Dermis blood vessel endothelial cell (primary cell): ENCODE measurements at places on chromosomes 12 and 14. TPM values are rescaled to one million over a fixed set of nuclear protein-coding genes. Genes with fewer than 3 reads are reported as not detected.
A peak's percentile ranks its signal among the peaks of the same experiment; 100 is the strongest.

DNA sequence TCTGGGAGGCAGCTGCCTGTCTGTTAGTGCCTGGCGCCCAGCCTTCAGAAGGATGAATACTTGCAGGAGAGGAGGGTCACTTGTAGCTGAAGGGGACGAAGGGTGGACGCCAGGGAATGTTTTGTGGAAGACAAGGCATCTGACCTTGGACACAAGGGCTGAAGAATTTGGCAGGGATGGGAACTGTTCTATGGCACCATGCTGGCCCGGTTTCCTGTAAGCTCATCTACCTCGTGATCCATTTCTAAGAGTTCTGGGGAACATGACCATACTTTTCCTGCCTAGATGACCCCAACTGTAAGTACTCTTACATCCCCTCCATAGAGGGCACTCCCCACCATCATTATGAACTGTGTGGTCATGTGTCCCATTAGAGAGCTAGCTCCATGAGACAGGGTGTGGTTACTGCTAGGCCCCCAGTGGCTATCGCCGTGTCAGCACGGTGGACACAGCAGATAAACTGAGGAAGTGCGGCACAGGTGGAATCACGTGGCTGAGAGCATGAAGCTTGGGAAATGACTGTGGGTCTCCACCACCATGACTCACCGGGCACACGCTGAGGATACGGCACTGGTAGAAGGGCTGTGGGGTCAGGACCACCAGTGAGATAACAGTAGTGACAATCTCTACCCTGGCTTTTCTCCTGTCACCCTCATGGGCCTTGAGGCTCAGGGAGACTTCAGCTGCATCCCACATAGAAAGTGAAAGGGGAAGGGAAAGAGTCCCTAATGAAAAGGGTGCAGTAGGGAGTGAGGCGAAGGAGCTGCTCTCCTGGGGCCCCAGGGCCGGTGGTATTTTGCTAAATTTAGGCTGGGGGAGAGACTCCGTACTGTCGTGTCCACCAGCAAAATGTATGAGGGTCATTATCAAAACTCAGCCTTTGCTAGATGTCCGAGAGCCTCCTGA, 252.6 kb downstream of the FOXN3 start:
- DNase-seq, result no peak

GRCh38 chr12:104809706-104810385, 148.2 kb downstream of the SLC41A2 start:
- no peak for DNase-seq

DNA sequence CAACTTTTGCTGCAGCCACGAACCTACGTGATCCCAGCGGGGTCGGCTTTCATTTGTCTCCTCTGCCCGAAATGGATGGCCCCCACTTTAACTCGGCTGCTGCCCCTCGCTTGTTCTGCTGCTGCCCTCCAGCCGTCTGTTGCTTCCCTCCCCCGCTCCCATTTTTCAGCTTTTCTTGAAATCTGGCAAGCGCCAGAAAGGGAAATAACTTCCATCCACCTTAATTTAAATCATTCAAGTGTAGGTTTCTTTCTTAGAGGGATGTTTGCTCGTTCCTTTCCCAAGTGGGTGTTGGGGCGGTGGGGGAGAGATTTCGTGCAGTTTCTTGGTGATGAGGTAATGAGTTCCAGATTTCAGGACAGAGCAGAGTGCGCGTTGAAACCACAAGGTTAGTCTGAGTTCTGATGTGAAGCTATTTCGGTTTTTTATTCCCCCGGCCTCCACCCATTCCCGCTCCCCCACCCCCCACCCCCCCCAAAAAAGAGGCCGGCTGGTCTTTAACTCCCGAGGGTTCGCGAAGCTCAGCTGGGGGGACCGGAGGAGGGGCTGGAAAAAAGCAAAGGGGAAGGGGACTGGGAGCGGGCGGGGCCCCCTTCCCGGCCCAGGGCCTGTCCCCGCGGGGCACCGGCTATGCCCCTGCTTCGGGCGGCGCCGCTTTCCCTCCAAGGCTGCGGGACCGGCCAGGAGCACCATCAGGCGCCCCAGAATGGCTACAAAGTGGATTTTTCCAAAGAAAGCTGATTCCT, 2.2 kb upstream of the ZFP36L1 start:
- DNase-seq, result peak; percentile 72

DNA sequence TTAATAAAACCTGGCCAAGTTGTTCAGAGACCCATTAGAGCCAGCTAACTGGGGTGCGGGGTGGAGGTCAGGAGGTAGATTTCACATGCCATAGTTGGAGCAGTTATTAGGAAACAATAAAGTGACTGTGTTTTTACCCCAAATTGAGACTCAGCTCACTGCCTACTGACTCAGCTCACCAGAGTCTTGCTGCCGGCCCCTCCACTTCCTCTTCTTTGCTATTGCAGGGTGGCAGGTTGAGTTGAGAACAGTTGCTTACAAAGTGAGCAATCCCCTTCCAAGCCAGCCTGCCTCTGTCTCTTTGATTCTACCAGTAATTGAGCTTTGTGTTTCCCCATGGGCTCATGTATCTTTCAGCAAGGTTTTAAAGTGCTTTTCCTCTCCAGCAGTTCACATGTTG, 12.9 kb downstream of the ST8SIA1 start:
- no peak for DNase-seq

DNA sequence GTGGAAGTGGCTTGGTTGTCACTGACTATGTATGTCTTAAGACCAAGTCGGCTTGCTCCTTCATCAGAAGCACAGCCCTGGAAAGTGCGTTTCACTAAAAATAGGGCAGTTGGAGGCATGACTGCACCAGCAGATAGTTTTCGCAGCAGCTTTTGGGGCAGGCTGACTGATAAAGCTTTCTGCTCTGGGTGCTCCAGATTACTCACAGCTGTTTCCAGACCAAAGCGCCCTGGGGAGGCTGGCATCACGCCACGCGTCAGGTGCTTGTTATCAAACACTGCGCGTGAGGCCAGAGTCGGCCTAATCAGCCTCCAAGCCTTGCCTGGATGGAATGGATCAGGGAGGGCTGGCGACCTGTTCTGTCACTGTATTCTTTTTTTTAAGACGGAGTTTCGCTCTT, 13.3 kb upstream of the LRRC10 start:
- no peak for DNase-seq

GRCh38 chr12:1864867-1865266, 44.5 kb downstream of the LRTM2 start:
- no peak for DNase-seq

DNA sequence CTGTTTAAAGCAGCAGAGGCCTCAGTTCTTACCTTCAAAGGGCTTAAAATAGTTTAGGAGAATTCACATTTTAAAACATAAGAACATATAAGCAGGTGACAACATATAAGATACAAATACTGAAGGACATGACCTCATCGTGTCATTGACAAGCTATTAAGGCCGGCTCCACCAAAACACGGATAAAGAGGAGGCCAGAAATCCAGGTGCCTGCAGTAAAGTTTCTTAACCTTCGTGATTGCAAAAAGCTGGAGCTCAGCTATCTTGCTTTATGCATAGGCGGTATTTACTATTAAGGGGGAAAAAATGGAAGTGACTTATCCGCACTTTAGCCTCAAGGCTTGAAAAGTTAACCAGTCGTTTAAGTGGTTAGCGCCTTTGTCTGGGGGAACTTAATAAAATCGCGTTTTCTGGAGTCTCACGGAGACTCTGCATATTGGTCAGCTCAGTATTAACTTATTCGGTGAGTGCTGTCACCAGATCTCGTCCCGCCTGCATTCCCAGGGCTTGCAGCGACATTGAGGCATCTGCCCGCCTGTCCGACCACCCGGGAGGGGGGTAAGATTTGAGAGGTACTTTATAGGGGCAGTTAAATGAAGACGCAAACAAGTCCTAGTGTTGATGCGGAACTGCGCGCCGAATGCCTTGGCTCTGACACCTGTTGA, 1.1 kb upstream of the SP1 start:
- DNase-seq, result peak; percentile 25

DNA sequence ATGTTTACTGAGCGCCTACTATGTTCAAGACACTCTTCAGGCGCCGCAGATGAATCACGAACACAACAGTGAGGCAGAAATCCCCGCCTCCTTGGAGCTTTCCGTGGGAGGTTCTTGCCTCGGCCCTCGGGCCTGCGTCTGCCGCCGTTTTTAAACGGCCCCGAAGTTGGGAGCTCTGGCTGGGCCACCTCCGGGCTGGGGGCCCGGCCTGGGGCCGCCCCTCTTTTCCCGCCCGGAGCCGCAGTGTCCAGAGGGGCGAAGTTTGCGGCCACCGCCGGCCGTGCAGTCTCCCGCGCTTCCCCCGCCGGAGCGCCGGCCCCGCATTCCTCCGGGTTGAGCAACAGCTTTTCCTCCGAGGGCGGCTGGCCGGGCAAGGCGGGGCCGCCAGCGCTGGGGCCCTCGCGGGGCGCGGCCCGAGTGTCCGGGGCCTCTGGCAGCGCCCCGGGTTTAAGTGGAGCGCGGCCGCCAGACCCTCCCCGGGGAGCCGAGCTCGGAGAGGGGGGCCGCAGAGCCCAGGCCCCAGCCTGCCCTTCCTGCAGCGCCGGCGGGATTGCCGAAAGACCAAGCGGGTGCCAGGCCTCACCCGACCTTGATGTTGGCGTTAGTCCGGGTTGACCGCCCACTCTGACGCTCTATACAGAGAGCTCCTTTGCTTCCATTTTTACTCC, 18.7 kb upstream of the CTDSP2 start:
- peak; percentile 77 for DNase-seq

DNA sequence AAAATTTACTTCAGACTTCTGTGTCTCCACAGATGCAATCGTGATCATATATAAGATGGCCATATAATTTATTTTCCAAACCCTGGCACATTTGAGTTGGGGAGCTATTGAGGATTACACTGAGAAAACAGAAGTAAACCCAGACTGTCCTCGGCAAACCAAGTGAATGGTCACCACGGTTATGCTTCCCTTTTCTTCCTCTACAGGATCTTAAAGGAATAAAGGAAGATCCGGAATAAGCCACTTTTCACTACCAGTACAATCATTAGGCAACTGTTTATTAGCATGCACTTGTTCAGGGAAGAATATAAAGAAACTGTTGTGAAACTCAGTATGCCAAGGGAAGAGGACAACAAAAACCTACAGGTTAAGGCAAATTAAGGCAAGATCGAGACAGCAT, 27.6 kb downstream of the SBNO1 start:
- no peak for DNase-seq

DNA sequence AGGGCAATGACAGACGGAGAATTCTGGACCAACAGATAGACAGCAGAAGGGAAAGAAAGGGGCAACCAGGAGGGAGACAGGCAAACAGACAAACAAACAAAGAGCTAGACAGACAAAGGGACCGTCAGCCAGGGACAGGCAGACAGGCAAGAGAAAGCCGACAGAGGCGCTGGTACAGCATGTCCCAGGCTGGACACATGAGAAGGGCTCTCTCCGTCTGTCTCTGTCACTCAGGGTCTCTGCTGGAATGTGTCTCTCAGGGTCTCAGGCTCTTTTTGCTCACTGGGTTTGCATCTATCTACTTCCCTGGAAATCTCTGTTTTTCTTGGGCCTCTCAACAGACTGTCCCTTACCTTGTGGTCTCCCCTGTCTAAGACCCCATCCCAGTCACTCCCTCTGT, 8.2 kb upstream of the SMUG1 start:
- no peak for DNase-seq

DNA sequence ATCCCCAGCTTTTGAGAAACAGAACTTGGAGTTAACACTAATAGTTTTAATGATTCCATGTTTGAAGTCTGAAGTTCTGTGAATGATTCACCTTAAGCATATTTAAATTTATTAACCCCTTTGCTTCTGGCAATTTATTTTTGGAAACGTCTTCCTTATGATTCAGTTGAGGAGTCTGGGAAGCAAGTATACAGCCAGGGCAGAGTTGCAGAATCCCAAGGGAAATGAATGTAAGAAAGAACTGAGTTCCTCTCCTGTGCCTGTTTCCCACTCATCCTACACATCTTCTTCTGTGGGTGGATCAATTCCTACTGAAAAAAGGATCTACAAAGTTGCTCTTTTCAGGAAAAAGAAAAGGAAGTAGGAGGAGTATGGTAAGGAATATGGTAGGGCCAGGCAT, 108.2 kb upstream of the CCDC91 start:
- DNase-seq, result no peak

DNA sequence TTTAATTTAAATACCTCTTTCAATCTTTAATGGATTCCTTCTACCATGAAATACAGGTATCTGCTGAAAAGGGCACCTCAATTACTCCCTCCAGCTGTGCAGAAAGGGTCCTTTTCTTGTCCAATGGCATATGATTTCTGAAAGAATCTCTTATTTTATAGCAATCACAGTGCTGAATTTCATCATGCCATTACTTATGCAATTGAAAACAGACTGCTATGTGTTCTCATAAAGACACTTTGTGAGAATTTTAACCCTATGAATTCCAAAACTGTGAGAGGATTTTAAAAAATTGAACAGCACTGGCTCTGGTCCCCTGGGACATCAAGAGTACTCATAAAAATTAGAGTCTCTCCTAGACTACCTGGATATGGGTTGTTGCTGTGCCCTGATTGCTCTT, 45.9 kb upstream of the CNOT2 start:
- no peak for DNase-seq

- DNase-seq, result peak; percentile 6
Observed at GRCh38 chr12:92331383-92331782, 185.7 kb upstream of the BTG1 start.

GRCh38 chr12:13961971-13962370, 19.4 kb downstream of the GRIN2B start:
- no peak for DNase-seq

GRCh38 chr12:1504895-1505311, 89.5 kb downstream of the FBXL14 start:
- DNase-seq, result no peak

DNA sequence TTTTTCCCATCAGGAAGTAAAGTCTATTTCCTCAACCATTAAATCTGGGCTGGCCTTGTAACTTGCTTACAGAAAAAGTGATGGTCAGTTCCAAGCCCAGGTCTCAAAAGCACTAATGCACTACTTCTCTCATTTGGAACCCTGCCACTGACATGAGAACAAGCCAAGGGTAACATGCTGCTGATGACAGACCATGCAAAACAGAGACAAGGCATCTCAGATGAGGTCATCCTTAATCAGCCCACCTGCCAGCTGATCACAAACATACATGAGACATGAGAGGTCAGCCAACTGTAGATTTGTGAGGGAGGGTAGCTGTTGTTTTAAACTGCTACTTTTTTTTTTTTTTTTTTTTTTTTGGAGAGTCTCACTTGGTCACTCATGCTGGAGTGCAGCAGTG, 16.2 kb downstream of the TWF1 start:
- peak; percentile 54 for DNase-seq

GRCh38 chr12:114823724-114824123, 139.7 kb upstream of the TBX3 start:
- DNase-seq, result no peak

DNA sequence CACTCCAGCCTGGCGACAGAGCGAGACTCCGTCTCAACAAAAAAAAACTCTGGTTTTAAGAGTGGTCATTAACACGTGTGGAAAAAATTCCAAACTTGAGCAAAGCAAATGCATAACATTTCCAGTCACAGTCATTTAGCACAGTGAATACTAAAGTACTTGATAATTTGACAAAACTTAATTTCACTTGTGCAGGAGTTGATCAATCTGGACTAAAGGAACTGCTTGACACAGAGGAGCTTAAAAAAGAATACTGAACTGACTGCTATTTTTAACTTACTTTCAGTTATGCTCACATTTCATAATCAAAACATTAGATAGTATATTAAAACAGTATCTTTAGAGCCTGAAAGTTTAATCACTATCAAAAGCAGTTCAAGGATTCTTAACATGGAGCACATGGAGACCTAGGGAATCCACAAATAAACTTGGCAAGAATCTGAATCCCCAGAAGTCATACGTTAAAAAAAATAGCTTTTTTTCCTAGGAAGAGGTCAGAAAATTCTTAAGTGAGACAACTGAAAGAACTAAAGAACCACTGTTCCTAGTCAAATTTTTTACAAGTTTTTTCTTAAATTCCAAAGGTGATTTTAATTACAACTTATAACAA, 7.4 kb downstream of the UBE2N start:
- DNase-seq, result no peak

The GPD1 gene
- not detected in 2 replicates for total RNA-seq

The SERPINA9 gene
- not detected in 2 replicates for total RNA-seq

The TMPRSS12 gene
- not detected in 2 replicates for total RNA-seq

The PLBD1 gene
- 0.34 and 1.4 TPM in 2 replicates for total RNA-seq

The RDH5 gene
- 0.74 and 2.2 TPM in 2 replicates for total RNA-seq
